ENCODE measurements at places on chromosomes 5 and 9.

- no peak for DNase-seq
These were observed 449.7 kb upstream of the MPDZ start for GRCh38 chr9:13728917-13729811.

GRCh38 chr9:69689991-69690538 is 17.9 kb upstream of the APBA1 start:
- no peak for DNase-seq

DNA sequence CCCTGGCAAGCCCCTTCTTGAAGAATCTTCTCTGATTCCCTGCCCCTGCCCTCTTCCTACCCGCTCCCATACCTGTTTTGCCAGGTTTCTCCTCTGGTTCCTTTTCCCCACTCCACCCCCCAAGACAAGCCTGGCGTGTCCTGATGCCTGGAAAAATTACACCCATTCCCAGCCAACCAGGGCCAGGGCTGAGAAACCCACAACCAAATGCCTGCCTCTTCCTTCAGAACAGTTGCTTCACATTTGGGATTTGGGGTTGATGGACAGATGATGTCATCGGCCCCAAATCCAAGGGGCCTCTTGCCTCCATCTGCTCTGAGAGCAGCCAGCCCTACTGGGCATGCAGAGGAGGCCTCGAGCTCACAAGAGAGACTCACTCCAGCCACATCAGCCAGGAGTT is 8.8 kb upstream of the NEK6 start:
- DNase-seq = no peak

GRCh38 chr5:73974871-73975360 is 348.9 kb downstream of the ARHGEF28 start:
- DNase-seq = no peak

DNA sequence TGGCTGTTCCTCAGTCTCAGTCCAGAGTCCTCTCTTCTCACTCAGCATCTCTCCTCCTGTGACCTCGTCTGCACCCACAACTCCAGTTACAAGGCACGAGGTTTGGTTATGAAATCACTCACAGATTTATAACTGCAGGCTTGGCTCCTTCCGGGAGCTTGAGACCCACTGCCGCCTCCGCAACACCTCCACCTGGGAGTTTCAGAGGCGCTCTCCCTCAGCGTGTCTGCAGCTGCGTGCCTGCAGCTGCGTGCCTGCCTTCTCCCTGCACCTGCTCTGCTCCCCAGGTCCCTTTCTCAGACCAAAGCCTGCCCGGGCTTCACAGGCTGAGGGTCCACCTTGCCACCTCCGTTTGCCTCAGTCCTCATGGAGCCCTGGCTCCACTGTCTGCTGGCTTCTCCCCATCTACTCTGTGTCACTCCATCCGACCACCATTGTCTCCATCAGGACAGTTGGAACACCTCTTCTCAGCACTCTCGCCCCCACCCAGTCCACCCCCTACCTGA is 51.5 kb downstream of the HRH2 start:
- DNase-seq = no peak

DNA sequence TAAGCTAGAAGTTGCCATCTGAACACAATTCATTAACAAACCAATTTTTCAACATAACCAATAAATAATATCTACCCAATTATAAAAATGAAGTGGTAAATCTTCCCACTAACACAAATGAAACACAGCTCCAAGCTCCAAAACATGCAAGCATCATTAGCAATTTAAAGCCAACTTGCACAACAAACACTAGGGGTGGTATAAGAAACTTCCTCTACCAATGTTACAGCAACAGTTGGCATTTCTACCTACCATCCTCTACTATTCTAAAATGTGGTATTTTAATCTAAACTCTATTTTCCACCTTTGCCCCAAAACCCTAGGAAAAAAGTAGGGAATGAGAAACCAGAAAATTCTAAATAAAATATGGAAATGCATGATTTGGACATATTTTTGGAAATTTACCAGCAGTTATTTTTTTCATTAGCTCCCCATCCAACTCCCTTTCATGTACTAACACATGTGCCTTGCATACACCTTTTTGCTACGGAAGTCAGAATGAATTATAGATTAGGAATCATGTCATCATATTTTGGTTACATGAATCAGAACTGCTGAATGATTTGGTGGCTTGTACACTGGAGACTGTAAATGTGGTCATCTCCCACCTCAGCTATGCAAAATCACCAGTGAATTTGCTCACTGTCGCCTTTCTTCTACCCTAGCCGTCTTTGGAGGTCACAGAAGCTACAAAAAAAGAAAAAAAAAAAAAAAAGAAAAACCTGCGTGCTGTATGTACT is 4.1 kb downstream of the NR6A1 start:
- DNase-seq = peak; percentile 38
